ENCODE measurements at places on chromosomes 1 and 21.

GRCh38 chr1:12052008-12052573, 11.0 kb upstream of the TNFRSF8 start:
- peak; percentile 51 for DNase-seq

DNA sequence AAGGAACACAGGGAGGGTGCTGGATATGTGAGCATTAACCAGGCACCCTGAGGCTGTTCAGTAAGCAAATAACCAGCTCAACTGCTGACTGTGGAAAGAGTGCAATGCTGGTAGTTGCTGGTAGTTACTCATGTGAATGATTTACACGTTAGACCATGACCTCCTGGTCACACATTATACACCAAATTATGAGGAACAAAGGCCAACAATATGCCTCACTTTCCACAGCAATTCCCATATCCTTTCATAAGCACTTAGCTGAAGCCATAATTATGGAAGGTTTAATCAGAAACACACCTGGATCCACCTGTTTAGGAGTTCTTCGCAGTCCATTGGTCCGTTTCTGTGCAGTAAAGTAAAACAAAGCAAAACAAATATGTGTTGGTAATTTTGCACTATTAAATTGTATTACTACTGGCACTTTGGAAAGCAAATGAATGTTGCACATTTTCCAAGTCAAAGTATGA, 281.8 kb downstream of the VAV3 start:
- no peak for DNase-seq

- DNase-seq: no peak
These were observed 100.8 kb downstream of the SIK1 start for GRCh38 chr21:43325968-43326715.

DNA sequence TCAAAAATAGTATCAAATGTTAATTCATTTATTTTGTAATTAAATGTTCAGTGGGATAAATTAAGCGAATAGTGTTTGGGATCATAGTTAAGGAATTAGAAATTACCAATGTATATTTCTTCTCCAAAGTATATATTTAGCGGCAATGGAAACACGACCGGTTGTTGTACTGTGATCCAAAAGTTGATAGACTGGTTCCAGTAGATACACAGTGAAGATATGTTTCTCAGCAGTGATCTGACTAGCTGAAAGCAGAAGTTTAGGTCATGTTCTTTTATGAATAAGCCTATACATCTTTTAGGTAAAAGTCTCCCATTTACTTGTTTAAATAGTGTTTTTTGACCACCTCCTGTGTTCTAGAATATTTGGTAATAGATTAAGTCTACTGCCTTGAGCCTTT, 8.8 kb downstream of the USP16 start:
- DNase-seq: no peak

- peak; percentile 78 for DNase-seq
These were observed at the start of gene RCSD1 for GRCh38 chr1:167629681-167630567. Gene RCSD1 (plus strand): TSS chr1:167630232. CDS start chr1:167630424, 192 bp downstream.

DNA sequence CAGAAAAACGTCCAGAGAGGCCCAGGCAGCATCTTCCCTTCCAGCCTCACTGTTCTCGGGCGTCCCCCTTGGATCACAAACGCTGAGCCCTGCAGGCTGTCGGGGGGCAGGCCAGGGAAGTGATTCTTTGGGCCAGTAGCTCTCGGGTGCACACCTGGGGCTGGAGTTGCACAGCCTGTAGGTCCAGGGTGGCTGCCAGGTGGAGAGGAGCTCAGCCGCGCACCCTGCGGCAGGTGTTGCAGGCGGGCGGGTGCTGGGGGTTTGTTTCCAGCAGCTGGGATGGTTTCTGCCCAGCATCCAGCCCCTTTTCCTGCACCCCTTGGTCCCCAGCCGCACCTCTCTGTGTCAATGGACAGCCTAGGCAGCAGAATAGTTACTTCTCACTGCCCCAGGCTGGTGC, 15.7 kb downstream of the PRDM16 start:
- DNase-seq: no peak

- peak; percentile 83 for DNase-seq
These were observed 64.0 kb downstream of the ADARB1 start for GRCh38 chr21:45138199-45139002.

DNA sequence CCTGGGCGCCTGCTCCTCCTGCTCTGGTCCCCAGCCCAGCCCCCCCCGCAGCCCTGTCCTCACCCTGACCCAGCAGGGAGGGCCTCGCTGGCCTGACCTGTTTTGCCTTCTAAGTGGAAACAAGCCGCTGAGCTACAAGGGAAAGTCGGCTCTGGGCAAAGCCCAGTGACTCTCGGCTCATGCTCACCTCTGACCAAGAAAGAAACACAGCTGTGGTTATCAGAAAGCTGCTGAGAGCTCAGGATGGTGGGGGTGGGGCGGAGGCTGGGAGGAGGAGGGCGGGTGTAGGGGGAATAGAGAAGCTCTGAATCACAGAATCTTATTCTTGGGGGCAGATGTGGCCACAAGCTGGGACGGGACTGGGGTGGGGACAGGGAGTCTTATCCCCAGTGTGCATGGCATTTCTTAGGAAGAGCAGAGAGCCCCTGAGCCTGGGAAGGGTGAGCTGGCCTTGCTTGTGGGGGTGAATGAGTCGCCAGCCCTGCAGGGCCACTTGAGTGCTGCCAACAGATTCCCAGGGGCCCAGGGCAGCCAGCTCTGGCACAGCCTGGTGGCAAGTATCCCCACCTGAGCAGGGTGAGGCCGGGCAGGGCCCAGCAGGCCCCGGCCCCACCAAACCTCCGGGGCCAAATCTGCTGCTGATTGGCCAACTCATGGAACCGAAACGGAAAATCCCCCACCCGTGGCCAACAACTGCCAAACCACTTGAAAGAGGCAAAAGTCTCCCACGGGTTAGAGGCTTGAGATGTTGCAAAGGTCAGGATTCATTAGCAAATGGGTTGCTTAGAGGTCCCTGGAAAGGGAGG, 120.6 kb downstream of the SPSB1 start:
- peak; percentile 77 for DNase-seq

GRCh38 chr1:214416858-214417257, 134.5 kb downstream of the PTPN14 start:
- DNase-seq: no peak
